ENCODE measurements at places on chromosomes 2 and 18. TPM values are rescaled to one million over a fixed set of nuclear protein-coding genes. Genes with fewer than 3 reads are reported as not detected.

GRCh38 chr2:60499651-60500265 is 53.7 kb downstream of the BCL11A start:
- no peak for DNase-seq

DNA sequence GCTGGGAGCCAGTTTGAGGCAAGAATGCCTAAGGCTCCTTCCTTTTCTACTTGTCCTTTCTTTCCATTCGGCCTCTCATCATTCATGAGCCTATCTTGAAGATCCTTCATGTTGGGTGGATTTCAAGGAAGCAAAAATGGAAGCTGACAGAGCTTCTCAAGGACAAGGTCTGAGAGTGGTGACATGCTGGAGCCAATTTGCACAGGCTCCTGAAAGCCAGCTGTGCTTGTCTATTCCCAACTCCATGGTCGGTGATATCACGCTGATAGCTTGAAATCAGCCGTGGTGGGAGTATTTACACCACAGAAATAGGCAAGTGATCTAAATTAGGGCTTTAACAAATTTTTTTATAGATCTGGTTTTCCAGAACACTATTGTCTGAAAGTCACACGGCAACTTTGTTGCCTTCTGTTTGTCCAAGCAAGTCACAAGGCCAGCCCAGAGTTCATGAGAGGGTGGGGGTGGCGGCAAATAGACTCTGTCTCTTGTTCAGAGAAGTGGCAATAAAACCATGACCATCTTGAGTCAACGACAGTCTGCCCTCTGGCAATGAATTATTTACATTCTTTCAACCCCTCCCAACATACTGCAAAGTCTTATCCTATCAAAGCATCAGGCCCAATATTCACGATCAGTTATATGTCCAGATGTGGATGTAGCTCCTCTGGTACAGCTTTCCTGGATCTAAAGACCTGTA is 49.9 kb upstream of the SLC35F5 start:
- DNase-seq, result no peak

- no peak for DNase-seq
Observed at GRCh38 chr2:102771114-102771513, 9.3 kb downstream of the TMEM182 start.

GRCh38 chr2:211498551-211499205 is 942.3 kb downstream of the CPS1 start:
- DNase-seq, result no peak

DNA sequence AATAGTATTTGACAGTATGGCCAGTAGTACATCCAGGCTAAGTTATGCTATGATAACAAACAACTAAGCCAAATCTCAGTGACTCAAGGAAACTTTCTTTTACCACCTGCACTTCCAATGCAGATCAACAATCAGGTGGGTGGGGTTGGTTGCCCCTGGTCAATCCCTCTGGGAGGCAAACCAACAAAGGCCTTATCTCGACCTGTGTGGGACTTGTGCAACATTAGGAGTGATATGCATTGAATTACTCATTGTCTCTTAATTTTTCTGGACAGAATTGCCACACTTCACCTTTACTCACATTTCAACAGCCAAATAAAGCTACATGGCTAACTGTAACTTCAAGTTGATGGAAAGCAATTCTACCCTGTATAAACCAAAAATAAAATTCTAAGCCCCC is 1049.3 kb upstream of the CDH2 start:
- DNase-seq, result no peak

DNA sequence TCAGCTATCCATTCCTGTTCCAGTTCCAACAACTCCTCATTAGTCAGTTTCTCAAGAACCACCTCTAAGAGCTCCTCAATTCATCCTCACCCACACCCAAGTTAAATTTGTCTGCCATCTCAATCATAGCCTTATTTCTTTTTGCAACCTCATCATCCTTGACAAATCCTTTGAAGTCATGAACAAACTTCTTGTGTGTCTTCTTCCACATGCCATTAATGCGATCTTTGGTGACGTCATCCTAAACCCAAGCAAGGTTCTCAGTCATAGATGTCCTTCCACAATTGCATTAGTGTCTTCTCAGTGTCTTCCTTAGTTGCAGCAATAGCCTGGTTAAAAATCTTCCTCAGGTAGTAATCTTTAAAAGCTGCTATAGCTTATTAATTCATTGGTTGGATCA is 71.2 kb upstream of the FSIP2 start:
- DNase-seq, result no peak

DNA sequence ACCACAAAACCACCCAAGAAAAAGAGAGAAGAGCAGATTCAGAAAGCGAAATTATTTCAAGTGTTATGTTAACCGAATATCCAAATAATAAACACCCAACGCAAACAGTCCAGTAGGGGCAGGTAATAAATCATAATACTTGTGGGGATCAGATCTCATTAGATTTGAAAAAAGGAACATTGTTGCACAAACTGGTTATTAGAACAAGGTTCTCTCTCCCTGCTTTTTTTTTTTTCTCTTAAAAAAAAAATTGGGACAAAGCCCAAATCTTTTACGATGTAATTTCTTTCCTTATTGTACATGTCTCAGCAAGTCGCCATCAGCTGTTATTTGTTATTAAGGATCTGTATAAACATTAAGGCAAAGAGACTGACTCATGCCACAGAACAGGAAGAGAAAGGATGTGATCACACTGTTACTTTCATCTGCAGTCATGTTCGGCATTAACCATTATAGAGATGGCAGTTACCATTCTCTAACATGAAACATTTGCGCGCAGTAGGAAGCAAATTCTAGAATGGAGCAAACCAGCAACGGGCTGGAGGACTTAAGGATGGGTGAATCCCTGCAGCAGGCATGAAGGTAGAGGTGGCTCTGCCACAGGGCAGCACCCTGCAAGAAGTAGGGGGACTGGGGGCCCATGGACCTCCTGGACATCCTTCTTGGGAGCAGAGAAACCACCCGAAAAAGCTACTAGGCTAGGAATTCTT is 42.0 kb downstream of the EPHA4 start:
- DNase-seq, result no peak

GRCh38 chr2:107511970-107512789 is 314.5 kb upstream of the RGPD4 start:
- DNase-seq, result no peak

DNA sequence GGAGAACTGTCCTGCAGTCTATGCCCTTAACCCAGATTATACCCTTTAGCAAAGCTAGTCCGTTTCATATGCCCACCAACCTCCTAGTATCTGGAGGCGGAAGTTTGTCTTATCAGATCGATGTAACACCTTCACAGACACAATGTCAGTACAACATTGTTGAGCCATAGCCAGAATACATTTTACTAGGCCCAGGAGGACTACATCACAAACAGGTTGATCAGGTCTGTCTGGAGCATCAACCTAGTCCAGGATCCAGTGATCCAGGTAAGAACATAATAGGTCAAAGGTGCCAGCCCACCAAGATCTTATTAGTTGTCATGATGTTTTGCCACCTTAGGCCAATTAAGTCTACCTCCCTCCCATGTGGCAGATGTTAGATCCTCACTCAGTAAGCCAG is 2.0 kb upstream of the TPRKB start:
- DNase-seq, result no peak

- DNase-seq, result peak; percentile 50
Observed at GRCh38 chr2:71545572-71546274, 92.4 kb downstream of the DYSF start.

GRCh38 chr18:33611525-33612135 is 33.6 kb downstream of the ASXL3 start:
- no peak for DNase-seq

- no peak for DNase-seq
Observed at GRCh38 chr2:172434821-172435605, 7.6 kb downstream of the ITGA6 start.

- no peak for DNase-seq
Observed at GRCh38 chr18:70158992-70159717, 46.3 kb downstream of the RTTN start.

- DNase-seq, result peak; percentile 52
Observed at GRCh38 chr18:12946549-12947284, 1.1 kb upstream of the SEH1L start.

DNA sequence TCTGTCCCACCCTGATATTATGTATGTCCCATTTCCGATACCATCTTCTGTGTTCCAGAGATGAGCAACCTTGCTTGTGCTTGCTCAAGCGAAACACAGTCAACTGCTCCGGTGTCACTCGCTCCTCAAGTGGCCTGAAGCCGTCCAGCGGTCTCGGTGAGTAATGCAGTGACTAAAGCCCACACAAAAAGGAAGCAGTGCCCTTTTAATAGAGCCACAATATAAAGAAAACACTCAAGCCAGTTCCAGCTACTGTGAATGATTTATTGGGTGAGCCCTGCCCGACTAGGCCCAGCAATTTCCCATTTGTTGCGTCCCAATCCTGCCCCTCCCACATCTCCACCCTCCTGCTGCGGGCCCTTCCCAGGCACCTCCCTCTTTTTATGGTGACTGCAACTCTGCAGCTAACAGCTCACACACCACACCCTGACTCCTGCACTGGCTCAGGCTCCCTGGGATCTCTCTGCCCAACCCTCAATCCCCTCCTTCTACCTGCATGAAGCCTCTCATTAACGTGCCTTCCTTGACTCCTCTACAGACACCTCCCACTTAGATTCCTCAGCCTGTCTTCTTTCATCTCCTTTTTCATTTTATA is 44.2 kb upstream of the DSC1 start:
- DNase-seq, result peak; percentile 51

DNA sequence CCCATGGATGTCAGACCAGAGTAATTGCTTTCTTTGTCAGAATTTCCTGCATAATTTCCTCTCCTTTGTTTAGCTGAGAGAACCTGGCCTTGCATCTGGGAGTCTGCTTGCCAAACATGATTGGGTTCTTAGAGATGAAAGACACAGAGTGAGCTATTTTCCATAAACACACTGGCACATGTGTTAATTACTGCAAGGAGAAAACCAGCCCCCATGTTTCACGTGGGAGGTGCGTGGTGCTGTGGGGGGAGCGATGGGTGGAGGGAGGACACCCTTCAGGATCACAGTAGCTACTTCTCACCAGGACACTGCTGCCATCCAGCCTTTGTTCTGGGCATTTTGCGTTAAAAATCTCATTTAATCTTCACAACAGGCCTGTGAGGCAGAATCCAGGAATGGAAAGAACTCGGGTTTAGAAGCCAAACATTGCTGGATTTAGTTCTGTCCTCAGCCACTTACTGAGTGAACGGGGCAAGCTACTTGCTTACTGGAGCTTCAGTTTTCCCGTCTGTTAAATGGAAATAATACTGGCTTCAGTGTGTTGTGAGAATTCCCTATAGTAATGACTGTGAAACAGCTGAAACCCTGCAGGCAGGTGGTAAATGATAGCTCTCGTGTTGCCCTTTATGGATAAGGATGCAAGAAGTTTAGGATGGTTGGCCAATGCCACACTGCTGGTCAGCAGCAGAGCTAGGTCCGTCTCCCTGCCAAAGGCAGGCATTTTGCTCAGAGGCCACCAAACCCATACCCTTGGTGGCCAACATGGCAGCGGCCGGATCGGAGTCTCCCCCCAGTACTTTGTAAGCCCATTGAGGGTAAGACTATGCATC is 100.1 kb upstream of the ASAP2 start:
- no peak for DNase-seq

DNA sequence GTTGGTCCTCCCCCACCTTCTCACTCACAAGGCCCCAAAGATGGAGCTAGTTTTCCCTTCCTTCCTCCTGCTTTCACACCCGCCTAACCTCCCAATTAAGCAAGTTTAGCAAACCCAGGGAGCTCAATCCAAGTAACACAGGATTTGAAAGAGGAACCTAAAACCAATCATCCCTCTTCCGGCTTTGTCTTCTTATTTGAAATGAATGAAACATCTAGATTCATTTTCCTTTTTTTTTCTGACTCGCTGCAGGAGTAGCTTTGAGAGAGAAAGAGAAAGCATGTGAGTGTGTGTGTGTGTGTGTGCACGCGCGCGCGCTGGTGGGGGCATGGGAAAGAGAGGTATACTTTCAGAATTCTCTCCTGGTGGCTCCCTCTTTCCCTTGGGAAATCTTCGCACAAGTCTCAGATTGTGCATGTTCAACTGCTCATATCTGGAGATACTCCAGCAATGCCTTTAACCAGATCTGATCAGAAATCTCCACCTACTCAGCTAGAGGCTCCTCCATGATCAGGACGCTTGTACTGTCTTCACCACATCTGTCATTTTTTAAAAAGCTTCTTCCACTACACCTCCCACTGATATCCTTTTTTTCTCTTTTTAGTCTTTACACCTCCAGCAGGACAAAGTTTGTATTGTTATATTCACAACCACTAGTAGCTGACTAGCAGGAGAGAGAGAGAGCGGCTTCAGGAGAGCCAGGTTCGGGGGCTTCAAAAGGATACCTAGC is 1.7 kb downstream of the SLC8A1 start:
- no peak for DNase-seq

GRCh38 chr2:8036366-8036765 is 645.5 kb upstream of the ID2 start:
- DNase-seq, result no peak

- no peak for DNase-seq
Observed at GRCh38 chr2:219017201-219017931, 23.9 kb downstream of the CFAP65 start.

- no peak for DNase-seq
Observed at GRCh38 chr18:48886520-48887293, 64.1 kb downstream of the SMAD7 start.

- no peak for DNase-seq
Observed at GRCh38 chr2:148675708-148676107, 31.2 kb downstream of the EPC2 start.

- DNase-seq, result no peak
Observed at GRCh38 chr2:147603876-147604275, 241.0 kb upstream of the ACVR2A start.

DNA sequence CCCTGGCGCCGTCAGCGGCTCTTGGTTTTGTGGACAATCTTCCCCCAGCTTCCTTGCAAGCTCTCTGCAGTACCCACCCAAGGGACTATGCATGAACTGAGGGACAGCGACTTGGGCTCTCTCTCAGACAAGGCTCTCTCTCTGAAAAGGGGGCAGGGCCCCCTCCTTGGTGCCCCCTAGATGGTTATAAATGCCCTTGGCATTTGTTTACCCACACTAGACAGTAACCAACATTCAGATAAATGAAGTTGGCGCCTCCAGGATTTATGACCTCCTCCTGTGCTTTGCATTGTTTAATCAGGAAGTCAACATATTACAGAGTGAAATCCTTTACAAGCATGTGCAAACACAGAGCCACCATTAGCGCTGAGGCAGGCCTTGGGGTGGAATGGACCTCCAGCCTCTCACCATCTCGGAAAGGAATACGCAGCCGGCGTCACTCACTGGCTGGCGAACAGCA is 547.4 kb upstream of the ID2 start:
- no peak for DNase-seq

ASTL gene
- polyA plus RNA-seq, result 0.13 TPM

DSG1 gene
- not detected for polyA plus RNA-seq

PIK3C3 gene
- polyA plus RNA-seq, result 77.2 TPM

BMP10 gene
- not detected for polyA plus RNA-seq

ERFE gene
- 0.21 TPM for polyA plus RNA-seq

RIT2 gene
- polyA plus RNA-seq, result not detected

MMADHC gene
- 120 TPM for polyA plus RNA-seq

PAIP2B gene
- 9.6 TPM for polyA plus RNA-seq

ASB18 gene
- polyA plus RNA-seq, result not detected

GPATCH11 gene
- polyA plus RNA-seq, result 13.3 TPM

MAL gene
- 0.51 TPM for polyA plus RNA-seq

ALPI gene
- not detected for polyA plus RNA-seq

HAAO gene
- polyA plus RNA-seq, result 25.7 TPM

KCNK3 gene
- 23.9 TPM for polyA plus RNA-seq

Measured in right lung (tissue), 10 donors.